ENCODE measurements at places on chromosomes 3 and 15.

DNA sequence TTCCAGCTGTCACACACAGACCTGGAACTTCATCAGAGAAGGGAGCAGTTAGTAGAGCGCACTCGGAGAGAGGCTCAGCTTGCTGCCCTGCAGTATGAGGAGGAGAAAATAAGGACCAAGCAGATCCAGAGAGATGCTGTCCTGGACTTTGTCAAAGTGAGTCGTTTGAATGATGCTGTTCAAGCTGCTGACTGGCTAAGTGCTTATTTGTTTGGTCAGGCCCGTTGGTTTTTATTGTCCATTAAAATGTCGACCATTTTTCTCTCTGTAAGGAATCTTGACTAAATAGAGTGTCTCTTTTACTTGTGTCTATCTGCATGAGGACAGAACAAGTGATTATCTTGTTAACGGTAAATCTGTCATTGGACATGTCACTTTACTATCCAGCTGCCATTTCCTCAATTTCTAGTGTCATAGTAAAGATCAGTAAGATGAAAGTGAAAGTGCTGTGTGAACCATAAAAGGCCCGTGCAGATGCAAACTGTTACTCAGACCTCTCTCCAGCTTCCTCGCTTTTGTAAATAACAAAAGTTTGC, 56.9 kb downstream of the LRCH3 start:
- DNase-seq = no peak

GRCh38 chr15:55281517-55282228, 7.9 kb downstream of the RAB27A start:
- no peak for DNase-seq

DNA sequence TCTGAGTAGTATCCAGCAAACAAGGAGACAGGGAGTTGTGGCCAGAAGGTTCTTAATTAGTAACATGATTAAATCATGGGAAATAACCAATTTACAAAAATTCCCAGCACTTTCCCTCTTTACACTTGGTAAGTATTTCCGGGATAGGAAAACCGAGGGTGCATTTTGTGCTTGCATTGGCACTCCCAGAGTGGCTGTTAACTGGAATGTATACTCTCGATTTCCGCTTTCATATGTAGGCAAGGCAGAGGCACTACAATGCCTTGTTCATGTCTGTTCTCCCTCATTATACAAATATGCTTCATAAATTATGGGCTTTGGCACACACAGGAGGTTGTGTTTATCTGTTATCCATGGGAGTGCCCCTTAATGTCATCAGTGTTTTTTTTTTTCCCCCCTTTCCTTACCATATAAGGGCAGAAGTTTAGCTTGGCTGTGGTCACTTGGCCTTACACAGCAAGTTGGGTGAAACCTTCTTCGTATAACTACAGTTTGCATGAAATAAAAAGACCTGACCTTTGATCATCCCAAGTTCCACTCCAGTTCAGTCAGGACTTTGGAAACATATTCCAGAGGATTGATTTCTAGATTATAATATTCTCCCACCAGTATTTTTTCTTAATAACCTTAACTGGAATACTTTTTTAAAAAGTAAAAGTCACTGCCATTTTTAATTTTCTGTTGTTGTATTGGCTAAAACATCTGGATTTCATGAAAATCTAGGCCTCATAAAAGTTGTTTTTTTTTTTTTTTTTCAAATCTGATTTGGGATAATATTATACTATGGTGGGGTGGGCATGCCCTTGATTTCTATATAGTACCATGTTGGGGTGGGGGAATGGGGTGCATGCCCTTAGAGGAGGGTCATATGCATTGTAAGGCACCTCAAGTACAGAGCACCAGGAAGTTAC, 8.9 kb downstream of the TPM1 start:
- no peak for DNase-seq

DNA sequence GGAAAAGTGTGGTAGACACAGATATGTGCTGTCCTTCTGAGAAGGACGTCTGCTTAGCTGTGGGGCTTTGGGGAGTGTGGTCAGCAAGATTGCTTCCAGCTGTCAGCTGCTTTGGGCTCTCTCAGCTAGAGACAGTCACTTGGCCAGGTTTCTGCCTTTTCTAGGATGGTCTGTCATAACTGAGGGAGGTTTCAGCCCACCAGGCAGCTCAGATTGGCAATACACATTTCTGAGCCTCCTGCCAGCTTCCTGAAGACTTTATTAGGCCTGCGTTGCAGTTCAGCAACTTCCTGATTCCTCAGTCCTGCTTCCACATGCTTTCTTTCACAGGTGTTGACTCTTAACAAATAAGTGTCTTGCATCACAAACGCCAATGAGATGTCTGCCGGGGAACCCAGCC, 286.5 kb downstream of the SQOR start:
- DNase-seq = no peak

DNA sequence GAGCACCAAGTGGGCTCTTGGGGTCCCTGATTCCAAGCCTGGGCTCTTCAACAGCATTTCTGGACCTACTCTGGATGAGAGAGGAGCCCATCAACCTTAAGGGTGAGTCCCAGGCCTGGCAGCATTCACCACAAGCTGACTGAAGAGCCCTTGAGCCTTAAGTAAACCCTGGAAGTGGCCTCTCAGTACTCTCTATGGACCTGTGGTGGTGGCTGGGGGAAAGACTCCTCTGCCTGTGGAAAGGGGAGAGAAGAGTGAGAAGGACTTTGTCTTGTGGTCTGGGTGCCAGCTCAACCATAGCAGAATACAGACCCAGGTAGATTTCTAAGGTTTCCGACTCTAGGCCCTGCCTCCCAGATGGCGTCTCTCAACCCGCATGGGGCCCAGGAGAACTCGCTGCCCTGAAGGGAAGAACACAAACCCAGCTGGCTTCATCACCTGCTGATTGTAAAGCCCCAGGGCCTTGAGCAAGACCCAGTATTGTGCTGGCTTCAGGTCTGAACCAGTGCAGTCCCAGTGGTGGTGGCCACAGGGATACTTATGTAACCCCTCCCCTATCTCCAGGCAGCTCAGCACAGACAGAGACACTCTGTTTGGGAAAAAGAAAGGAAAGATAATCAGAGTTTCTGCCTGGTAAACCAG, 71.4 kb downstream of the TFDP2 start:
- no peak for DNase-seq

DNA sequence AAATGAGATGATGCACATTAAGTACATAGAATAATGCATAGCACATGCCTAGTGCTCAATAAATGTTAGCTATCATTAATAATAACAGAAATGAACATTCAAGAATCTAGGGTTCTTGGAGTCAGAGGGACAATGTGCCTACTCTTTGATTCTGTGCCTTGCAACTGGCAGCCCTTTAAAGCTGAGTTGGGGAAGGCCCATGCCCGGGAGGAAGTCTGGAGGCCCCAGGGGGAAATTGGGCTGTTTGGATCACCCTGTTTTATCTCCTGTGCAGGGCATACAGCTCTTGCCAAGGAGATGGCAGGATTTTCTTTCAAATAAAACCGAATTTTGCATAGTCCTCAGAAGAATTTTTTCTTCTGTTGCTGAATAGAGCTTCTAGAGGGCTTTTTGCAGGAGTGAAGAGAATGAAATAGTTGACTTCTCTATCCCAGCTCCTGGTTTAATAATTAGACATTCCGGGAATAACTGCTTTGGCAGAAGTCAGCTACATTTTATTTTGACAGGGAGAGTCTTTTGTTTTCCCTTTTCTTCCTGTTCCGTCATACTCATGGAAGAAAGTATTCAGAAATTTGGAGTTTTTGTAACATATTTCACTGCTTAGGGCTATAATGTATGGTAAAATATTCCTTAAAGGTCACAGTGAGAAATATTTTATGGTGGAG, 18.0 kb upstream of the KCNAB1 start:
- no peak for DNase-seq

GRCh38 chr15:38294126-38294525, 41.5 kb downstream of the SPRED1 start:
- DNase-seq = no peak

GRCh38 chr3:176623468-176624150, 573.7 kb downstream of the TBL1XR1 start:
- no peak for DNase-seq
